Progenitor cell of endocrine pancreas (in vitro differentiated cells): ENCODE measurements at places on chromosomes 2 and 18.
A peak's percentile ranks its signal among the peaks of the same experiment; 100 is the strongest.

DNA sequence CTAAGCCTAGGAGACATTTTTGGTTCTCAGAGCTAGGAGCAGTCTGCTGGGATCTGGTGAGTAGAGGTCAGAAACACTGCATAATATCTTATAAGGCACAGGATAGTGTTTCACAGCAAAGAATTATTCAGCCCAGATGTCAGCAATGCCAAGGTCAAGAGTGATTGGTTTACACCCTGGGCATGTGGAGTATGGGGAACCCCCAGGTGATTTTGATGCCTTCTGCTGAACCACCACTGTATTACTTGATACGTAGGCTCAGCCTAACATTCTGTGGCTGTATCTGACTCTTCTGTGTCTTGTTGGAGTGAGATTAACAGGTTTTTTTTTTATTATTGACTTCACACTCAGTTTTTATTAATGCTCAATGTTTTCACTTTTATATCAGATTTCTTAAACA, 6.0 kb downstream of the DDX18 start:
- DNase-seq: no peak

GRCh38 chr2:124286089-124286783, 261.1 kb downstream of the CNTNAP5 start:
- no peak for DNase-seq

DNA sequence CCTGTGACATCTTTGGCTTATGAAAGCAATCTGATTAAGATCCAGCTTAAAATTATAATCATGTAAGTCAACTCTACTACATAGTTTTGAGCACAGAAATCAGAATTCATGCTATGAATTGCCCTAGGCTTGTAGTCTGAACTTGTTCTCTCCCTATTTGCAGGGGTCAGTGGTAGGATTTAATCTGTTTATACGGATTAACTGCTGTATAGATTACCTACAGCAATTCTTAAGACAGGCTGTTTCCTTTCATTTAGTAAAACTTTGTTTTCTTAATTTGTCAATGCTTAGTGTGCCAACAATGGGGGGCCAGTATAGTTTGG, 287.9 kb downstream of the PDE11A start:
- no peak for DNase-seq

DNA sequence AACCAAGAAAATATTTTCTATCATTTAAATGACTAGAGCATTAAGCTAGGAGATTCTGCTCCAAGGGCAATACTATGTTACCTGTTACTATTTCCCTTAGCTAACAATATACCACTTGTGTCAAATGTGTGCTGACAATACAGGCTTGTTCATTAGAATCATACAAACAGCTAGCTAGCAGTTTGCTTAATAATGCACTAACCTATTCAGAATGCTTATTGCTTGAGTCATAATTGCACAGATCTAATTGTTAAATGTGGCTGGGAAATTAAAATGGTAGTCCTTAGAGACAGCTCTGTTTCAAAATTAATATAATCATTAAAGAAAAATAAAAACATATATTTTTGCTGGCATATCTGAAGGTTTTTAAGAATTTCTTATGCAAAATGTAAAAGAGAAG, 344.2 kb downstream of the ERBB4 start:
- DNase-seq: no peak

DNA sequence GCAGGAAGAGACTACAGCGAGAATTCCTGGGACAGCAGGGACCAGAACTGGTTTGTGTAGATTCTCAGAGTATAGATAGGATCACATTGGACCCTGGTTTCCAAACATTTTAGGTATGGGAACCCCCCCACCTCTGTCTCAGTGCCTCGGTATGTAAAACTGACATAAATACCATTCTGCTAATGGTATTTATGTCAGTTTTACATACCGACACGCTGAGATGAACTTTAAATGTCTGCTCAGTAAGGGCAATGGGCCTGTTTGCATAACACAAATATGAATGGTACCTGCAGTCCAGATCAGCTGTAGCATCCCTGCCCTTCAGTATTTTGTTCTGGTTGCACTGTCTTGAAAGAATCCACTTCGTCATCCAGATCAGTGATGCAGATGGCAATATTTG, 73.2 kb downstream of the WDSUB1 start:
- no peak for DNase-seq

GRCh38 chr2:113905886-113906285, 16.0 kb downstream of the ACTR3 start:
- no peak for DNase-seq

- DNase-seq: peak; percentile 44
Measured at GRCh38 chr2:98822301-98823164, 91.6 kb upstream of the MGAT4A start.

DNA sequence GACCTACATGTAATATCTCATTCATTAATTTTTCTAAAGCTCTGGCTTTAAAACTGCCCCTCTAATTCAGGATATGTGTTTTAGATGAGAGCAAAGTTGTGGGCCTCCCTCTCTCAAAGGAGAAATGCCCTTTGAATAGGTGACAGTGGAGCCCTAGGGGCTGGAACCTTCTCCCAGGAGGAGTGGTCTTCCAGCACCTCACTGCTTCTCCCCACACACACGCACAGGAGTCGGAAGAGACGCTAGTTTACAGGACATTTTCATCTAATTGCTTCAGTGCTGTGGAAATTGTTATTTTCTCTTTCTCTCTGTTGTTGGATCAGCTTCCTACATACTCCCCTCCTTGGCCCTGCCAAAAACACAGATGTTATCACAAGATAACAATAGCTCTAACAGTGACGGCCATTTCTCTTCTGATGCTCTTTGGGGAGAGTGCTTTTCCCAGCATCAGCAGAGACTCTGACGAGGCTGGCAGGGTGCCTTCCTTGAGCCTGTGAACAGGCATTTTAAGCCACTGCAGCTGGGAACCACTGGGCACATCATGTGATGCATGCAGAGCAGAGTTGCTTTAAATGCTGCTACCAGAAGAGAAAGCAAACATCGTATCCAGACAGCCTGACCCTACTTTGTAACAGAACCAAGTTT, 209.4 kb upstream of the SP5 start:
- no peak for DNase-seq

DNA sequence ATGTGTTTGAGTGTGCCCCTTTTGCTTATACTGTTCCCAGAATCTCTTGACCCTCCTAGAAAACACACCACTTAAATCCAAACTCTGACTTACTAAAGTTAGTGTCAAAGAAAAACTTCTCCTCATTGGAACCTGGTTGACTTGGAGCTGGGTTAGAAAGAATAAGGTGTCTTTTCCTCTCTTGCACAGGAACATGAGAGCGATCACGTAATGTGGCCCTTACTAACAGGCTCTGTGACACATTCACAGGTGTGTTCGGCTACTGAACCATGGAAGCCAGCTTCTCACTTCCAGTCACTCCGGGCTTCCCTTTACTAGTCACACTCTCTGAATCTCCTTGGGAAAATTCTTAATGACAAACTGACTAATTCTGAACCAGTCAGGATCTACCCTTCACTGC, 5.4 kb upstream of the POU3F3 start:
- no peak for DNase-seq

GRCh38 chr18:50611529-50611941, 51.6 kb downstream of the MAPK4 start:
- no peak for DNase-seq

DNA sequence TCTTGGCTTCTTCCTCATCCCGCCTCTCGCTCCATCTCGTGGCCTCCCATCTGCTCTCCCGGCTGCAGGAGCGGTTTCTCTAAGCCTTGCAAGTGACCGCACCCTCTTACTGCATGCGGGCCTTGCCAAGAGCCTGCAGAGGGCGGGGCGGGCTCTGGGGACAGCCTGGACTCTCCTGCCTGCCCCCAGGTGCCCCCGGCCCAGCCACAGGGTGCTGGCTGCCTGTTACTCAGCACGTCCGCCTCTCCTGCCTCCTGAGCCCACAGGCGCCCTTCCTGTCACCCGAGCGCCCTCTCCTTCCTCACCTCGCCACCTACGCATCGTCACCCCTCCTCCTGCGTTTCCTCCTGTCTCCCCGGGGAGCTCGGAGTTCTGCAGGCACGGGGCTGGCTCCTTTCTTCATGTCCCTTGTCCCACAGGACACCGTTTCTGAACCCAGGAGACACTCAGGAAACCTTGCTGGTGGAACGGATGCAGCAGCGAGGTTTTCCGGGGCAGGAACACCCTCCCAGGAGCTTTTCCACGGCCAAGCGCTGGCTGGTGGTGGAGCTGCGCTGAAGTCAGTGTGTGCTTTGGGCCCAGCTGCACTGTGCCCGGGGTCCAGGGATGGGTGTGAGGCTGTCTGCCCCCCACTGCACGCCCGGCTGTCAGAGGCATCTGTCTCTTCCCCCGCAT, 28.5 kb downstream of the HPCAL1 start:
- no peak for DNase-seq

DNA sequence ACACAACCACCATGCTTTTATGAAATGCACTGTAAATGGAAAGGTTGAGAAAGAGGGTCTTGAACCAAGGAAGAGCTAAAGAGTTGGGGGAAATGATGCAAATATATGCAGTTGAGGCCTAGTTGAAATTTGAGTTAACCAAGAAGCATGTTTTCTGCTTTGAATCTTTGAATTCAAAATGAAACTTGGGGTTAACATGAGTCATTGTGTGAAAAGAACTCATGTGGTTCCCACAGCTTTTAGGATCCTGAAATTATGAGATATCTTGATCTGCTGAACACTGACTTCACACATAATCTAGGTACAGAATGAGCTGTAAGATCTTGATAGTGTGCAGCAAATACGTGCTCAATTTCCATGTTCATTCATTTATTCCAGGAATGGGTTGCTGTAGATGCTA, 422.9 kb upstream of the TRIB2 start:
- no peak for DNase-seq

DNA sequence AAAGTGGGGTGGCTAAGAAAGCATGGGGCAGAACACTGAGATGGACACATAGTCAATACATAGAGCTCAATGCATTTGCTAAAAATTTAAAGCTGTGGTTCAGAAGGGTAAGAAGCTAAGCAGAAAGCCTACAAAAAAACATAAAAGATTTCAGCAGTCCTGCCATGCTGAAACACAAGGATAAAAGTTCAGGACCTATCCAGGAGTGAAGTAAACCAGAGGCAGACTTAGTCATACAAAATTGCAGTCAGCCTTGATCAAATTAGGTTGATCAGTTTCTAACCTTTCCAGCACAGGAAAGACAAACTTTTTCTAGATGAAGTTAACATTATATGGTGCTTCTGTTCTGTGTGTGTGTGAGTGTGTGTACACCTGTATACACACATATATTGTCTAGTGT, 120.8 kb upstream of the RBMS1 start:
- DNase-seq: no peak
